ENCODE measurements at places on chromosomes 4 and X. TPM values are rescaled to one million over a fixed set of nuclear protein-coding genes. Genes with fewer than 3 reads are reported as not detected.

GPRASP1 gene
- 1.3 TPM for total RNA-seq

DGAT2L6 gene
- not detected for total RNA-seq

SPANXN4 gene
- not detected for total RNA-seq

CHRNA9 gene
- total RNA-seq: 0.08 TPM

FGFR3 gene
- total RNA-seq: not detected

AMTN gene
- not detected for total RNA-seq

TCEAL5 gene
- total RNA-seq: not detected

MMRN1 gene
- not detected for total RNA-seq

MAGEC2 gene
- total RNA-seq: not detected

Measured in activated CD8-positive, alpha-beta memory T cell treated with anti-CD3 and anti-CD28 coated beads for 36 hours (primary cell).